ENCODE measurements at places on chromosomes 12 and 14.

DNA sequence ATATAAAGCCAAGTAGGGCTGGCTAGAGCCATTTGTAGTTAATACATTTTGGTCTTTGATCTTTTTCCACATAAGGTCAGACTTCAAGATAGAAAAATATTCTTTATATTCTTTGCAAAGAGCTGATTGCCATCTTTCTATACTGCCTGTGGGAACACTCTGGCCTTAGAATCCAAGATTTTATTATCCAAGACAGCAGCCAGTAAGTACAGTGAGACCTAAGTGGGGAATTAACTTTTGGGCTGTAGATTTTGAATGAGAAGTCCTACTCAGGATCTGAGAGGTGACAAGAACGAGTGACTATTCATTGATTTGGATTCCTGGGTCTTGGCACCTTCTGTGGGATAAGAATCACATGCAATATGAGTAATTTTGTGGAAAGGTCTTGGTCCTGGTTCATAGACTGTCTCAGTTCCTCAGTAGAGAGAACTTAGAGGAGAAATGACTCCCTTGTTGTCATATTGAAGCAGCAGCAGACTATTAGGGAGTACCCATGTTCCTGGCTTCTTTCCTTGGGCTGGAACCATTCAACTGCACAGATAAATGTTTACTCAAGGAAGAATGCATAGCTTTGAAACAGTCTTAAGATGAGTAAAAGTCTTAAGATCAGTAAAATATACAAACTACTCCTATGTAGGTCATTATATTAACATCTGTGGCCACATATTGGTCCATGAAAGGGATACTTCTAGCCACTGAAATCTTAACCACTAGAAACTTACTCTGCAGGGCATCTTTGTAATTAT, 353.8 kb downstream of the RAD51B start:
- no peak for DNase-seq

GRCh38 chr14:95701846-95702221, 12.1 kb downstream of the TCL1A start:
- DNase-seq: no peak

DNA sequence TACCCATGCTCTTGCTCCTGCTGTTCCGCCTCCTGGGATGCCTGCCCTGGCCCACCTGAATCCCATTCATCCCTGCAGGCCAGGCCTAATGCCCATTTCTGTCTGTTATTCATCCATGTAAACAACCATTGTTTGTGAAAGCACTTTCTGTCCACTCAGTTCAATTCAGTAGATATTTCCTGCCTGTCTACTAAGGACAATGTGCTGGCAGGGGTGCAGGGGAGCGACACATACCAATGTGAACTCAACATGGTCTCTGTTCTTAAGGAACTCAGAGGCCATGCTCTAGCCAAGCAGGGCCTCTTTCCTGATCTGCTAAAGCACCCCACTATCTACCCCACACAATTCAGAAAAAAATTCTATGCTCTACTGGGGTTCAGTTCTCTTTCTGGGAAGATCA, 88.5 kb upstream of the ZFP36L1 start:
- DNase-seq: no peak

GRCh38 chr14:79660053-79660939, 551.0 kb downstream of the DIO2 start:
- DNase-seq: no peak

- no peak for DNase-seq
Observed at GRCh38 chr12:132803888-132804287, 24.8 kb downstream of the GOLGA3 start.

- no peak for DNase-seq
Observed at GRCh38 chr14:99253890-99254289, 18.1 kb downstream of the BCL11B start.

DNA sequence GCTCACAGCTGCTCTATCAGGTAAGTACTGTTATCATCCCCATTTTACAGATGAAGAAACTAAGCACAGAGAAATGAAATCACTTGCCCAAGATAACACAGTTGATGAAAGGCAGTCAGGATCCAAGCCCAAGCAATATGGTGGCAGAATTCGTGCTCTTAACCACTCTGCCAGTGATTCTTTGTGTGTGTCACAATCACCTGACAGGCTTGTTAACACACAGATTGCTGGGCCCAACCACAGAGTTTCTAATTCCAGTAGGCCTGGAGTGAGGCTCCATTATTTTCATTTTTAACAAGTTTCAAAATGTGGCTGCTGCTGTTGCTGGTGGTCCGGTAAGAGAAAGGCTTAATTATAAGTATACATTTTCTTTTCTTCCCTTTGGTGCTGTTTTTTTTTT, 134.2 kb downstream of the TGFB3 start:
- no peak for DNase-seq

DNA sequence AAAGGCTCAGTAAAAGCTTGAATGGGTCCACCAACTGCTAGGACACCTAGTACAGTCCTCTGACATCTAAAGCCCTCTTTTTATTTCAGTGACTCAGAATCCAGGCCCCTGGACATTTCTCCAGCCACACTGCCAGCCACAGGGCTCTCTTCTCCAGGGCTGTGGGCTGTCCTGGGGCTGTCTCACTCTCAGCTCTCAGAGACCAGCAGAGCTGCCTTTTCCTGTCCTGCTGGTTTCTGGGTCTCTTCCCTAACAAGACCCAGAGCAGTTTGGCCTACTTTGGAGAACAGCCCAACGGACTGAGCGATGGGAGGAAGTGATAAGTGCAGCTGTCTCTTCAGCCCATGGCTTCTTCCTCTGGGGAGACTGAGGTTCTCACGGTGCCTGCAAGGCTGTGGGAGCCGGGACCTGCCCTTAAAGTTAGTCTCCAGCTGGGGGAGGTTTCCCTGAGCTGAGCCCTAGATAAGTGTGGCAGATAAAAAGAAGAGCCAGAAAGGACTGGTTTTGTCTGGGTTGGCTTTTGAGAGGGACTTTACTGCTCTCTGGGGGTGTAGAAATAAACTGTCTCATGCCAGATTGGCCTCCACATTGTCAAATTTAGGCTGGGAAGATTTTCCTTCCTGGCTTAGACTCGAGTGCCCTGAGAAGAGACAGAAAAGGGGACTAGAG, 979.8 kb downstream of the VRK1 start:
- no peak for DNase-seq

GRCh38 chr14:63438065-63438757, 105.0 kb downstream of the PPP2R5E start:
- no peak for DNase-seq

DNA sequence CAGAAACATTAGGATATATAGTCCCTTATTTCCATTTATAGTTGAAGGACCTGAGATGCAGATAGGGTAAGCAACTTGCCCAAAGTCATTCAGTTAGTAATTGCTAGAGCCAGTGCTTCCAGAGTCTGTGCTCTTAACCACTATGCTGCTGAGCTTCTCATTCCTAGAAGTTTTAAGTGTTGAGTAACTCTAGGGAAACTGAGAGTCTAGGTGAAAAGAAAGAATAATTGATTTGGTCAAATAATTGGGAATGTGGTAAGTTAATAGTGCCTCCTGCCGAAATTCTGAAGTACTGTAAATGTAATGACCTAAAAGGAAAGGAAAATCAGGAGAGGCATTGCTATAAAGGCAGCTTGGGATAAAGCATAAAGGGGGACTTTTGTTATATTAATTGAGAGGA, 14.1 kb downstream of the PYROXD1 start:
- no peak for DNase-seq

- no peak for DNase-seq
Observed at GRCh38 chr14:102370305-102370809, 7.6 kb downstream of the TECPR2 start.

- no peak for DNase-seq
Observed at GRCh38 chr12:46686267-46686942, 139.4 kb downstream of the SLC38A4 start.

- no peak for DNase-seq
Observed at GRCh38 chr14:31933716-31934115, 143.4 kb upstream of the ARHGAP5 start.

- no peak for DNase-seq
Observed at GRCh38 chr12:131915000-131915689, 13.9 kb upstream of the PUS1 start.

GRCh38 chr12:170371-171225, 43.4 kb downstream of the SLC6A12 start:
- DNase-seq: no peak

- DNase-seq: no peak
Observed at GRCh38 chr12:79561401-79562132, 129.2 kb downstream of the PAWR start.

DNA sequence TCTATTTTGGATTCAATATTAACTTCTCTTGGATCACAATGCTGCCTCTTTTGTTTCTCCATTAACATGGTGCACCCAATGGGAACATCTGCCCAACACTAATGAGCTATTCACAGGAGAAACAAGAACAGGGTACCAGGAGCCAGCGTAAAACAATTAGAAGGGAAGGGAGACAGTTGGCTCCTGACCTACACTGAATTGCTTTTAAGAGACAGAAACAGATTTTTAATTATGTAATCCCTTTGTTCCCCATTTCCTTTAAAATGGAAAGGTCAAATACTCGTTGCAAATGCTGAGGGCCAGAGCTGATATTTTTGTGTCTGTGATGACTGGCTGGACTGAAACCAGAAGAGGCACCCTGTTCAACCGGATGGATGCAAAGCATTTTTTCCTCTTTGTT, 108.3 kb downstream of the SEC23A start:
- no peak for DNase-seq

DNA sequence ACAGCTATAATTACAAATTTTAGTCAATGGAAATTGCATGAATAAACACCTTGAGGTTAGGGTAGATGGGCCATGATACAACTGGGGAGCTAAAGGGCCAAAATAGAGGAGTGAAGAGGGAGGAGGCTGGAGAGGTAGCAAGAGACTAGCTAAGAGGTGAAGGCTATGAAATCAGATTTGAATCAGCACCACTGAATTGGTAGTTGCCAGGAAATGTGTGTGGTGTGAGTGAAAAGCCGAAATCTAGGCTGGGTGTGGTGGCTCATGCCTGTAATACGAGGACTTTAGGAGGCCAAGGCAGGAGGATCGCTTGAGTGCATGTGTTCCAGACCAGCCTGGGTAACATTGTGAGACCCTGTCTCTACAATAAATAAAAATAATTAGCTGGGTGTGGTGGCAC, 22.7 kb downstream of the YY1 start:
- DNase-seq: no peak

DNA sequence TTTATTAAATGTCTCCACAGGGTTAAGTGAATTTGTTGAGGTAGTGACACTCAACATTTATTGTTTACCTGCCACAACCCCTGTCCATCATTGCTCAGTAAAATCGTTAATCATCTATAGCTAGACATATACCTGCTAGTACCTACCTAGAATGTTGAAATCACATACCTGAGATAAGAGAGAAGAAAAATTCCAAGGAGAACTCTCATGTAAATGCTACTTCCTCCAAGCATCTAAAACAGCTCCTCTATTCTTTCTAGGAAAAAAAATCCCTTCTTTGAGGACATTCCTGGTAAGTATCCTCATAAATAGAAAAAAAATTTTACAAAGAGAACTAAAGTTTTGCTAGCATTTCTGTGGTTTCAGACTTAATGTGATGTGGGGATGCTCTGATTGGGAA, 325.1 kb downstream of the DAD1 start:
- DNase-seq: no peak

- DNase-seq: no peak
Observed at GRCh38 chr14:33596211-33597080, 354.4 kb downstream of the EGLN3 start.

GRCh38 chr12:1213618-1214205, 222.7 kb downstream of the ERC1 start:
- no peak for DNase-seq

DNA sequence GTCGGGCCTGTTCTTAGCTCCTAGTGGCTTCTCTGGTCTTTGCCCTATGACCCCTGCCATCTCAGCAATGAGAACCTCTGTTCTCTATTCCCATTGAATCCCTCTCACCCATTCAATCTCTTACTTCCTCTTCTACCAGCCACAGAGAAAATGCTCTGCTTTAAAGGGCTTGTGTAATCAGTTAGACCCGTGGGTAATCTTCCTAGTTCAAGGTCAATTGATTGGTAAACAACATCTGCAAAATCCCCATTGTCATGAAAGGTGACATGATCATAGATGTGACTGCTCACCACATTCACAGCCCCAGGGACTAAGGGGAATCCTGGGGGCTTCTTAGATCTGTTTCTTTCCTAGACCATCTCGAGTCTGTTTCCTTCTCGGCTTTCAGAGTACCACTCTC, 7.2 kb upstream of the CCDC197 start:
- DNase-seq: no peak

- peak; percentile 33 for DNase-seq
Observed at GRCh38 chr14:91911474-91912032, 35.9 kb downstream of the FBLN5 start.

DNA sequence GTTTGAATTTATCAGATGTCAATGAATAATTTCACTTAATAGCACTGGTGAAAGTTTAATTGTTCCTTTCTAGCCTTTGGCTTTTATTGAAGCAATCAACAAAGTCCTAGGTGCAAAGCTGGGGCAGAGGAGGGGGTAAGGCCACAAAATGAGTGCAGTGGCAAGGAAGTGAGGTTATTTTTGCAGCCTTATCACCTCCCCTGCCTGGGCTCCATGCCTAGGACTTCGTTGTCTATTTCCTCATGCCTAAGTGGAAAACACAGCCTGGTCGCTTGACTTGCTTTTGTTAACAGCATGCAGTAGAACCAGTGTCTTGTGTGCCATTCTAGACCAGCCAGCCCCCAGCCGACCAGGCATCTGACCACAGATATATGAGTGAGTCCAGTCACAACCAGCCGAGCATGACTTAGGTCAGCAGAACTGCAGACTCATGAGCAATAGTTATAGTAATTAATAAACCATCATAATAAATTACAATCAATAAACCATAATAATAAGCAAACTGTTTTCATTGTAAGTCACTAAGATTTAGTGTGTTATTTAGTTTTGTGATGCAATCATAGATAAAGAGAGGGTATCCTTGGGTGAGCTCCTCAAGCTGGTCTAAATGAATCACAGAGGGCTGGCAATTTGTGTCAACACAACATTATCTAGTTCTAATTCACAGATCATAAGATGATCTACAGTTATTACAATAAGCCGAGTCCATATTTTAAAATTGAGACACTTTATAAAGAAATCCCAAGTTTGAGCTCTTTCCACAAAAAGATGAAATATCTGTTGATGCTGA, 156.8 kb downstream of the GLT1D1 start:
- DNase-seq: no peak

- DNase-seq: no peak
Observed at GRCh38 chr14:35879654-35880249, 53.6 kb downstream of the BRMS1L start.

GRCh38 chr12:12349711-12350665, at the start of gene MANSC1:
Gene MANSC1 (minus strand): TSS chr12:12350242. CDS start chr12:12343314, 6,928 bp downstream.
- DNase-seq: peak; percentile 40

DNA sequence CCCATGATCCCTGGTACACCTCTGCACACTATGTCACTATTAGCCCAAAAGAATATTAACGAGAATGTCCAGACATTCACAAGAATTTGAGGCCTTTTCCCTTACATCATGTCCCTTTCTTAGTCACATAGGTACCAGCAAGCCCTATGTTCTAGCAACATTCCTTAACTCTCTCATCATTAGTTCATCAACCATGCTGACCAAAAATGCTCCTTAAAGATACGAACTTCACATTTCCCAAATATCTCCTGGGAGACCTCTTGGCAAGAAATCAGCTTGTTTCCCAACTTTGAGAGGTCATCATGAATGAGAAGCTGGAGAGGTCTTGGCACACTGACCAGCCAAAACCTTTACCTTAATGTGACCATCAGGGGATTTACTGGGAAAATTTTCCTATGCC, 4.6 kb downstream of the SALL2 start:
- DNase-seq: no peak

GRCh38 chr14:36524874-36525745, 5.1 kb upstream of the NKX2-1 start:
- DNase-seq: no peak

GRCh38 chr14:65424531-65424930, 12.0 kb downstream of the FUT8 start:
- no peak for DNase-seq
